Calu3 (cell line): ENCODE measurements at places on chromosomes 6 and 20. TPM values are rescaled to one million over a fixed set of nuclear protein-coding genes. Genes with fewer than 3 reads are reported as not detected.

DNA sequence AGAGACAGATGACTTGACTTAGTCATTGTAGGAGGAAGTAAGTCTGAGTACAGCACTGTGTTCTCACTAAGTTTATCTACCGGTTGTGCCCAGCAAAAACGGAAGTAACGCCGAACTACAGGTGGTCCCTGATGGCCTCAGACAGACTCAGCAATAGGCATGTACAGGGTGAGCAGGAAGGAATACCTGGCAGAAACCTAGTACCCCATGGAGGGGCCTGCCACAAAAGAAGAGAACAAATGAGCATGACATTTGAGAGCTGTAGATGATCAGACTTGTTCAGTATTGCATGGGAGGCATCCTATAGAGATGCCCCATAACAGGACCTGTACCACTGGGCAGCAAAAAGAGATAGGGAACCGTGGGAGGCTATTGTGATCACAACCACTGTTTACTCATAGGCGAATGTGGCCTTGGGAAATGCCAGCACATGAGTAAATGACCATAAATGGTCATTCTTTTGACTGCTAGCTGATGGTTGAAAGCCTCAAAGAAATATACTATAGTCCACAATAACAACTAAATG lies 106.4 kb upstream of the TAB2 start:
- H3K4me1 ChIP-seq: no peaks in the 10 kb centered on the region
- H3K36me3 ChIP-seq: no peaks in the 10 kb centered on the region
- no peak overlapping the region for H3K4me3 ChIP-seq
- H3K27me3 ChIP-seq: no peaks in the 10 kb centered on the region

GRCh38 chr6:157711060-157711459 lies 112.0 kb upstream of the SNX9 start:
- no peak for DNase-seq
- no peaks in the 10 kb centered on the region for H3K36me3 ChIP-seq
- no peaks in the 10 kb centered on the region for H3K27me3 ChIP-seq
- no peak overlapping the region for H3K4me3 ChIP-seq

C6orf132 gene
- 85.8 and 88.5 TPM in 2 replicates for total RNA-seq

GRCh38 chr6:167861424-167861823 lies 34.7 kb downstream of the AFDN start:
- H3K4me1 ChIP-seq: peaks cover 59% of the 10 kb centered on the region
- H3K27me3 ChIP-seq: no peaks in the 10 kb centered on the region
- no peak overlapping the region for H3K27ac ChIP-seq
- H3K4me3 ChIP-seq: no peak overlapping the region
- H3K36me3 ChIP-seq: peaks cover 9% of the 10 kb centered on the region

ADGRF5 gene
- 0.07 and 0.24 TPM in 2 replicates for total RNA-seq

WFDC10B gene
- not detected in 2 replicates for total RNA-seq

DNA sequence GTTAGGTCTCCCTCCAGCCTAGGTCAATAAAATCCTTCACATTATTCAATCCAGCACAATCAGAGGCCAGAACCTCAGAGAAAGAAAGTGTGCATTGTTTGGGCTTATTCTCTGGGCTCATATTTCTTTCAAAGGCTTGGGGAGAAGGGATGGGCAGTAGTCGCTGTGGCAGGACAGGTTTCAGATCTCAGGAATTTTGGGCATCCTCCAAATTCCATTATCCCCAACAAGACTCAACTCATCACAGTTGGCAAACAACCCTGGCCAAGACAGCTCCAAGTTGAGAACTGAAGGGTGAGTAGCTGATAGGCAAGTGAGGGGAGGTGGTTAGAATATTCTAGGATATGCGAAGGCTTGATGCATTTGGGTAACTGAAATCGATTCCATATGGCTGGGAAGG lies 27.2 kb upstream of the CHD6 start:
- no peaks in the 10 kb centered on the region for H3K27me3 ChIP-seq
- H3K36me3 ChIP-seq: no peaks in the 10 kb centered on the region
- H3K4me1 ChIP-seq: peaks cover 37% of the 10 kb centered on the region
- no peak for DNase-seq

DNA sequence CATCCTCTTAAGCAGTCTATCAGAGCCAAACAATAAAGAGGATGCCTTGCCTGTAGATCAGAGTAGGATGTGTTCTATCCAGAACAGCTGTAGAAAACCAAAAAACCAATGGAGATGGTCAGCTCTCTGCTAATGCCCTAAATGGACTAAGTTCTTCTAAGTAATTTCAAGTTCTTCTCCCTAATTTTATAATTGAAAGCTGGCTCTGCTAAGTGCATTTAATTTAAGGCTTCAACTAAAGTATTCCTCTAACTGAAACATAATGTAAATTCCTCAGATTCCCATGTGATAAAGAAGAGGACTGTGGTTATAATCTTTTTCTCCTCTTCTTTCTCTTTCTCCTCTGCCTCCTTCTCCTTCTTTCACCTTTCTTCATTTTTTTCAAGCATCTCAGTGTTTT lies 709.5 kb downstream of the KIF16B start:
- H3K4me1 ChIP-seq: no peaks in the 10 kb centered on the region
- H3K27me3 ChIP-seq: no peaks in the 10 kb centered on the region
- no peak overlapping the region for H3K27ac ChIP-seq
- H3K4me3 ChIP-seq: no peak overlapping the region

DNA sequence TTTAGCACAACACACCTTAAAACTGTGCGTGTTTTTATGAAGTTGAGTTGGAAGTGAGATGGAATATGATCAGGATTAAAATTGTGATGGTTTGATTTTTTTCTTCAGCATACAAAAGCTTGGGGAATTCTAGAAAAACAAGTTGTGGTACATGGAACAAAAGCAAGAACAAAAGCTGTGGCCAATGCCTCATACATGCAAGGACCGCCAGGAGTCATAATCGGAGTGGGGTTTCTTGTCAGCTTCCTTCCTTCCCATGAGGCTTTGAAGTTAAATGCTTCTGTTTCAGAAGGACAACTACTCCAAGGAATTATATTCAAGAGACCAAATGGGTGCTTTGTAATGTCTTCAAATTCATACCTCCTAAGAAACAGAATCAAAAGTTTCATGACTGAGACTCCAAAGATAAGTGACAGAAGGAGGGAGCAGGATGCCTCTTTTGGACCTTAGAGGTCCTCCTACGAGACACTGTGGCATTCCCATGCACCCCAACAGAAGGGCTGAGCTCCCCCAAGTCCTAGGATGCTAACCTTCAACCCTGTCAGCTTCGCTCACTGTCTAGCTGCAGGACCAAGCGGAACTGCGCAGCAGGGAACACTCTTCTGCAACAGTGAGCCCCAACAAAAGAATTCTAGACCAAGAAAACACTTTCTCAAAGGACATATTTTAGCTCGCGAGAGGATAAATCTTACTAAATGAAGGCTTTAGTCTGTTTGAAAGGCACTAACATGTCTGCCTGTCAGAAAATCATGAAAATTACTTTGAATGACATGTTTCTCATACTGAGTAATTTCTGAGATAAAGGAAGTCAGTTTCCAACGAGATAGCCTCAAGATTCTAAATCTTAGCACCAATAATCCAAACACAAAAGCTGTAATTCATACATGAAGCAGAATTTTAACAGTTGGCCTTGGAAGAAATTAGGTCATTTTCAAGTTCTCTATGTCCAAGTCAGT lies 108.5 kb upstream of the NHSL1 start:
- no peaks in the 10 kb centered on the region for H3K4me1 ChIP-seq
- H3K36me3 ChIP-seq: no peaks in the 10 kb centered on the region
- no peaks in the 10 kb centered on the region for H3K27me3 ChIP-seq
- DNase-seq: no peak

- no peak overlapping the region for H3K4me3 ChIP-seq
- no peak overlapping the region for H3K27ac ChIP-seq
- no peak for DNase-seq
Observed at GRCh38 chr6:44652547-44652946, 265.0 kb downstream of the CDC5L start.

MEI4 gene
- 0.07 and 0.09 TPM in 2 replicates for total RNA-seq

SMIM13 gene
- 9.8 and 10.5 TPM in 2 replicates for total RNA-seq

MOG gene
- not detected in 2 replicates for total RNA-seq

GRCh38 chr6:154301839-154302752 lies 54.5 kb downstream of the IPCEF1 start:
- DNase-seq: no peak
- H3K4me1 ChIP-seq: peaks cover 13% of the 10 kb centered on the region
- H3K4me3 ChIP-seq: no peak overlapping the region
- H3K27ac ChIP-seq: no peak overlapping the region

DNA sequence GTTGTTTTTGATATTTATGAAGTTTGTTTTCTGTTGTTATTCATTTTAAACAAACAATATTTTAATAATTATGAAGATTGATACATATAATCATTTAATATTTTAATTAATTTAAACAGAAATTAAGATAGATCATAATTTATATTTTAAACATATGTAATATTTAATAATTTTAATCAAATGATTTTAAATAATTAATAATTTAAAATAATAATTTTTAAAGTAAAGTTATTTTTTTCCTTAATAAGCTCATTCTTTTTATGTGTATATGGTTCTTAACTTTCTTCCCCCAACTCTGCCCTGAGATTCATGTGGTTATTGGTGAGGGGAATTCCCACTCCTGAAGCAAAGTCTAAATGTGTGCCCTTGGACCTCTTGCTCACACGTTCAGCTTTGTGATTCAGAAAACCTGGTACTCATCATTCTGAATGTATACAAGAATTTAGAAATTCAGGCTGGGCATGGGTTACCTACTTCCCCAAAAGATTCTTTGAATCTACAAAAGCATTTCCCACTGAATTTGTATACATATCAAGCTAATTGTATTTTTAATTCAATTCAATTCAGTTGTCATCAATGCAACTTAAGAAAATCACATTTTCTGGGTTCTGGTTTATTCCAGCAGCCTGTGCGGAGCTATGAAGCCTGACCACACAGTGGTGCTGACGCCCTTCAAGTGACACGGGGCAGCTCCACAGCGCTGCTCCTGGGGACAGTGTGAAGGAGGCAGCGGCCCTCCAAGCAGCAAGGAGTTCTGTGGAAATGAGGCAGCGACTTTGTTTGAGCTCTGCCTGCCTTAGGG lies 168.9 kb upstream of the UST start:
- H3K4me3 ChIP-seq: no peak overlapping the region
- H3K36me3 ChIP-seq: no peaks in the 10 kb centered on the region
- no peaks in the 10 kb centered on the region for H3K27me3 ChIP-seq
- H3K4me1 ChIP-seq: no peaks in the 10 kb centered on the region
- no peak overlapping the region for H3K27ac ChIP-seq

DNA sequence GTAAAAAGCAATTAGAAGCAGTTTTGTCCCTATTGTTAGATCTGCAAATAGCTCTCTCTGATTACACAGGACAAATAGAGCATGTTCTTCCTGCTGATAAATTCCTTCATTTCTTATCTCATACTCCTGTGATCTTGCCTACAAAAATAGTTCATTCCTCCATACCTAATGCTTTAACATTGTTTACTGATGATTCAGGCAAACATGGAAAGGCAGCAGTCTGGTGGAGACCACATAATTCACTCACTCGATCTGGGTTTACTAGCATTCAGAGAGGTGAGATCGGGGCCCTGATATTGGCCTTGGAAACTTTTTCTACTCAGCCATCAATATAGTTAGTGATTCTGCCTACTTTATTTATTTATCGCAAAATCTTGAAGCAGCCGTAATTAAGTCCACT lies 20.2 kb downstream of the HLA-DPA1 start:
- H3K4me3 ChIP-seq: peak overlapping the region; percentile 34
- H3K4me1 ChIP-seq: peaks cover 26% of the 10 kb centered on the region
- H3K27ac ChIP-seq: peak overlapping the region; percentile 43

- no peak overlapping the region for H3K4me3 ChIP-seq
- H3K4me1 ChIP-seq: no peaks in the 10 kb centered on the region
- H3K36me3 ChIP-seq: no peaks in the 10 kb centered on the region
- H3K27ac ChIP-seq: no peak overlapping the region
- no peak for DNase-seq
- H3K27me3 ChIP-seq: peaks cover 14% of the 10 kb centered on the region
Observed at GRCh38 chr6:36694616-36695015, 3.0 kb upstream of the RAB44 start.

DNA sequence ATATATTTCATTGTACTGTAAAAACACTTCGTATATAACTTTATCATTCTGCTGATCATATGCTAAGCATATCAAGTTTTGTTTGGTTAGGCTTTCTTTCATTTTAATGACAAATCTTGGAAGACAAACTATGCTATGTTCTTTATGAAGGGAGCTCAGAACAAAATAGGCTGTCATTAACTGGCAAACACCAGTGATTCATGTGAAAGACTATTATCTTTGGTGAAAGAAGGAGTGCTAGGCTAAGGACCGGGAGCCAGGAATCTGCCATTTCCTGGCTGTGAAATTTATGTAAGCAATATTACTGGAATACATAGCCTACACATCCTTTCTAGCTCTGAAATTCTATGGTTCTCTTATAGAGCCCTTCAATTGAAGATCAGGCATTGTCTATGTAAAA lies 136.2 kb upstream of the CCN2 start:
- DNase-seq: no peak
- H3K27me3 ChIP-seq: no peaks in the 10 kb centered on the region
- H3K27ac ChIP-seq: no peak overlapping the region
- no peak overlapping the region for H3K4me3 ChIP-seq
- H3K4me1 ChIP-seq: peaks cover 22% of the 10 kb centered on the region

DNA sequence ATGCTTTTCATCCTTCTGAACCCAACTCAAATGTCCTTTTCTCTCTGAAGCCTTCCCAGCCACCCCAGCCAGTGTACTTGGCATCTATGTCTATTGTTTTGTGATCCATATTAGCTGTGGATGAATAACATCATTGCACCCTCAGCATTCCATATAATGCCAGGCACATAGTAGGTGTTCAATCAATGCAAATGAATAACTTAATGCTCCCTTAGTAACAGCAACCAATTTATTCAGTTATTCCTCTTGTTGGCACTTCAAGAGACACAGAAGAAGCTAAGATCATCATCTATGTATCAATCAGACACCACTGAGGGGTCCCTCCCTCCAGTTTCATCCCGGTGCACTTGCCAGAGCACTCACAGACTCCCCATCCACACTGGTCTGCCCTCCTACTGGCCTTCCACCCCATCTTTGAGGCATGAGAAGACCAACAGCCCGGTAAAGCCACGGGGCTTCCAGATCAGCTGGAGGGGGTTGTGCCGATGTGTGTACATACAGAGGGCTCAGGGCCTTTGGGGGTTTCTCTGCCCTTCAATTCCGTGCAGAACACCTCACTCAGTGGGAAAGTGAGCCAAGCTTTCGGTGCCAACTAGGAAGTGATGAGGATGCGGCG lies 2.4 kb upstream of the TAF8 start:
- H3K27ac ChIP-seq: peak overlapping the region; percentile 61
- peak overlapping the region; percentile 95 for H3K4me3 ChIP-seq
- peaks cover 59% of the 10 kb centered on the region for H3K36me3 ChIP-seq
- peaks cover 44% of the 10 kb centered on the region for H3K4me1 ChIP-seq

DNA sequence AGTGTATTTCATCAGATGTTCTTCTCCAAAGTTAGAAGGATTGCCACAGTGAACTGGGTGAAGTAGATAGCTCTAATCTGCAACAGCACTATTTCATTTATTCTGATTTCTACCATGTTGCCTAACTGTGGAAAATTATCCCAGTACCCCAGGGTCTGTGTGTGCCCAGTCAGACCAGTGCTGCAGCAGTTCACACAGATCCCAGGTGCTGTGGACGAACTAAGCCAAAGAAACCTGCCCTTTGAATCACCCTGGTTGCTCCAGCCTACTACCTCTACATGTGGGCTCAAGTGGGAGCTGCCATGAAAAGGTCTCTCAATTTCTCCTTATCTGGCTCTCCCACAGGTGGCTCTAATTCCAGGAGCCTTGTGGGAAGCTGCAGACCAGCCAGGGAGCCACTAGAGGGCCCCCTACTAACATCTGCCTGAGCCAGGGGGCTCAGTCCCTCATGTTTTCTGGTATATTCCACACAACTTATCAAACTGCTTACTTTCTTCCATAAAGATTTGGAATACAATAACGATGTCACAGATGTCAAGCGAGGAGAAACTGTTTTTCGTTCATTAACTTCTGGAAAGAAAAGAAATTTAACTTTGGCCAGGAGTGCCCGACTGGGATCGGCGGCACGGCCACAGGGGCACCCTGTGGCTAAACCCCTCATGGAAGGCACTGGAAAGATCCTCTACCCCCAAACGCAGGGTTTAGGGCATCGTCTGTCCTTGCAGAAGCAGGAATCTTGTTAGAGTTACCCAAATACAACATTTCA lies 31.6 kb upstream of the LY86 start:
- H3K27me3 ChIP-seq: peaks cover 69% of the 10 kb centered on the region
- H3K36me3 ChIP-seq: no peaks in the 10 kb centered on the region
